ENCODE measurements at places on chromosomes 1 and 21.

GRCh38 chr1:8378178-8378577, 60.3 kb downstream of the SLC45A1 start:
- DNase-seq, result no peak

DNA sequence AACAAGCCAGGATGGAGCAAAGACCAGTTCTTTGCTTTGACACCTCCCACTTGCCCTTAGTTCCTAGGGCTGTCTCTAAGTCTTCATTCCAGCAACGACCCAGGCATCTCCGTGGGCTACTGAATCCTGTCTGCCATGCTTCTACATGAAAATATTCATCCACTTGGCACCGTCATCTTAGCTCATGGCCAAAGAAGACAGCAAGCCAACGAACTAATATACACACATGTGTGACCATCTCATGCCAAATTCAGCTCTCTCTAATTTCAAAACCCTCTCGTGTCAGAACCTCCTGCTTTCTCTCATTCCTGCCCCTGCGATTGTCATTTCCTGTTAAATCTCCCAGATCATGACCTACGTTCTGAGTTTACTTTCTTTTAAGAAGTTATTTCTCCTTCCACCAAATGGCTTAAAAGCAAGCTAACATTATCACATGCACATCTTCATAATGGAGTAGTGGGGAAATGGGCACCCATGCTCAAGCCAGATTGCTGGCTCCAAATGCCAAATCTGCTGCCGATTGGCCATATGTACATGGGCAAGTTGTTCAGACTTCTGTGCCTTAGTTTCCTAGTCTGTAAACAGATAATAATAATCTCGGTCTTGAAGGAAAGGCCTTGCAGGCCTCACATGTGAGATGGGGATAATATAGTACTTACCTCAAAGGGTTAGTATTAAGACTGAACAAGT, 373.4 kb downstream of the USH2A start:
- no peak for DNase-seq

DNA sequence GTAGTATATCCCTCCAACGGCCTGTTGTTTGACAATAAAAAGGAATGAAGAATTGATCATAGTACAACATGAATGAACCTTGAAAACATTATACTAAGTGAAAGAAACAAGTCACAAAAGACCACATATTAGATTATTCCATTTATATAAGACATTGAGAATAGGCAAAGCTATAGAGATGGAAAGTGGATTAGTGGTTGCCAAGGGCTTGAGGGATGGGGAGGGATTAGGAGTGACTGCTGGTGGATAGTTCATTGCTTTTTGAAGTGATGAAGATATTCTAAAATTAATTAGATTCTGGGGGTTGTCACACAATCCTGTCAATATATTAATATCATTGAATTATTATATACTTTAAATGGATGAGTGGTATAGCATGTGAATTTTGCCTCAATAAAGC, 142.5 kb upstream of the DPT start:
- no peak for DNase-seq

- no peak for DNase-seq
Observed at GRCh38 chr1:201890223-201890622, 1.5 kb downstream of the SHISA4 start.

DNA sequence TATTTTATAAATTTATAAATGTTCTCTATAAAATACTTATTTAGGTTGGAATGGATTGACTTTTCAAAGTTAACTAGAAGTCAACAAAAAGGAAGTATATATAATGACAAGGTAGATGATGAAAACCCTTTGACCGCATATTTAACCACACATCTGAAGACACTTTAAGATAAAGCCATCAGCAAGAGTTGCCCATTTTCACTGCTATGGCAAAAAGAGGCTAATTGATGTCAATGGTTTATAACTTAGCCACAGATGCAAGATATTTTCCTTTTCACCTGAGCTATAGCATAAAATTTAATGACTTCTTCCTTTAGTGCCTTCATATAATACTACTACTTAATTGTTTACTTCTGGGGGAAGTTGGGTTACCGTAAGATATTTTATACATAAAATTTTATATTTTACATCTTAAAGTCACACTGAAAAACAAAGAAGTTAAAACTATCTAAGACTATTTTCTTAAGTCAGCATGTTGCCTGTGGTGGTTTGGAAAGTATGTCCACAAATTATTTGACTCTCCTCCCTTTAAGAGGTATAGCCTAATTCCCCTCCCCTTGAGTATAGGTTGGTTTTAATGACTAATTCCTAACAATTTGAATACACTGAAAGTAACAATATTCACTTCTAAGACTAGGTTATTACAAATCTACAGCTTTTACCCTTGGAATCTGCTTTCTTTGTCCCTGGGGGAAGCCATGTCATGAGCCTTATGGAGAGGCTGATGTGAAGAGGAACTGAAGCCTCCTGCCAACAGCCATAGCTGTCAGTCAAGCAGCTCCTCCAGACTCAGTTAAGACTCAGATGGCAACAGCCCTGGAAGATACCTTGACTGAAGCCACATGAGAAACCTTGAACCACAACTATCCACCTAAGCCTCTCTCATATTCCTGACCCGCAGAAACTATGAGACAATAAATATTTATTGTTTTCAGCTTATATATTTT, 40.3 kb upstream of the LRRC8B start:
- no peak for DNase-seq

DNA sequence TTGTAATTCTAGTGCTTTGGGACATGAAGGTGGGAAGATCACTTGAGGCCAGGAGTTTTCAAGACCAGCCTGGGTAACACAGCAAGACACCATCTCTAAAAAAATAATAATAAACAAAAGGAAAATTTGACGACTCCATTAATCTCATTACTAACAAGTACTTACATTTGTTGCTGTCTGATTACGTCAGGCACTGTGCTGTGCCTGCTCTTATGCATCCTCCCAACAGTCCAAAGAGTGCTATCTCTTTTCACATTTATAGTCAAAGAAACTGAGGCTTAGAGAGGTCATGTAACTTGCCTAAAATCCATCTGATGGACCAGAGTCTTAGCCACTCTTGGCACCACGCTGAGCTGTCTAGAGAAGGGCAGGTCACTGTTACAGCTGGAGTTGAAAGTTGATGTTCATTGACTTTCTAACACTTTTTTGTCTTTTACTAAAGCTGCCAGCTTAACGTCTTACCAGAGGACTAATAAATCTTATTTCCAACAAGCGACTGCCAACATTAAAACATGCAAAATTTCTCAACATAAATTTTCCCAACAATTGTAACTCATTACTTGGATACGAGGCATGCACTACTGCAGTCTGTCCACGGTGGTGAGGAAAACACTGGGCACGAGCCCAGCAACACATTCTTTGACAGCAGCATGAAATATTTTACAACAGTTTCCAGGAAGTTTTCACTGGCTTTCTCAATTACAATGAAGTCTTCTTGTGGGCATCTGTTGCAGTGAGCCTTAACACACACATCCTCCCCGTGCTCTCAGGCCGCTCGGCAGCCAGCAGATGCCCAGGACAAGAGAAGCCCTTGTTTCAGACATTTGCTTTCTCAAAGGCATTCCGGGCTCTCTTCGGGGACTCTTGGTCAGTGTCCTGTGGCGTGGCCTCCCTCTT, 262.9 kb upstream of the PROX1 start:
- DNase-seq, result peak; percentile 79

- no peak for DNase-seq
Observed at GRCh38 chr1:227766015-227766634, 30.9 kb downstream of the SNAP47 start.

DNA sequence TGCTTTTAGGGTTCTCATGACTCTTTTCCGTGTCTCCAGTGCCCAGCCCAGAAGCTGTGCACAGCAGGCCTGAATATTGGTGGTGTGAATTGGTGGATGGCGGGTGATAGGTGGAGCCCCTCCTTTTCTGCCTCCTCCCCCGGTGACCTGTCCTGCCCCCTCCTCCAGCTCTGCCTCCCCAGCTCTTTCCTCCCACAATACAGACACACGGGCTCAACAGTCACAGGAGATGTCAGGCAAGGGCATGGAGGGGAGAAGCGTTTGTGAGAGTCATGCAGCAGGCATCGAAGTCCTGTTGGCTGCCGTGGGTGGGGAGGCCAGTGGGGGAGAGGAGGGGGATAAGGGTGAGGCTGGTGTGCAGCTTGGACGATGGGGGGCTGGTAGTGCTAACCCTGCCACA, 17.3 kb upstream of the TTC4 start:
- DNase-seq, result no peak
